NCI-H748 treated with DMSO at 0.1 percent for 48 hours (cell line): ENCODE measurements at places on chromosomes 5 and 9.

GRCh38 chr5:170327168-170327567, 29.6 kb upstream of the LCP2 start:
- DNase-seq = no peak

GRCh38 chr9:4638968-4639367, 23.1 kb upstream of the PLPP6 start:
- no peak for DNase-seq

GRCh38 chr9:107348836-107349235, 65.8 kb downstream of the RAD23B start:
- no peak for DNase-seq

GRCh38 chr5:55600497-55601203, 65.9 kb upstream of the PLPP1 start:
- DNase-seq = no peak

DNA sequence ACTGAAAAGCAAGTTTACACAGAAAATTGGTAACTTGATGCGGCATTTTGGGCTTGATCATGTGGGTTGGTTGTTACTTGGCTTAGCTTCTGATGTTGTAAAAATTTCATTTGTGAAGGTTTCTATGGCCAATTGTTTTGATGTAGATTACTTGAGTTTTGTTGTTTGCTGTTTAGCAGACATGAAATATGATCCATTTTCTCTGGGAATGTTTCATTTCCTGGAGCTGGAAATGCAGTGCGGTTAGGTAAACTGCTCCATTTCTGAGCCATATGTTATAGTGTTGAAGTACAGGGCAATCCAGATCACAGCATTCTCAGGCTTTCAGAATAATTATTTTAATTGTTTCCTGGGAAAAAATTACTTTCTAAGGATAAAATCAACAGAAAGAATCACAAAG, 396.9 kb downstream of the ENC1 start:
- DNase-seq = peak; percentile 6
